T-cell (primary cell): ENCODE measurements at places on chromosomes 1 and 21.

- DNase-seq: no peak
These were observed 336.2 kb upstream of the SGIP1 start for GRCh38 chr1:66197785-66198184.

- no peak for DNase-seq
These were observed 25.4 kb upstream of the PARP1 start for GRCh38 chr1:226433341-226433720.

GRCh38 chr1:219549215-219549614 lies 63.7 kb downstream of the ZC3H11B start:
- no peak for DNase-seq

- DNase-seq: no peak
These were observed 23.9 kb downstream of the PKP1 start for GRCh38 chr1:201307231-201307630.

DNA sequence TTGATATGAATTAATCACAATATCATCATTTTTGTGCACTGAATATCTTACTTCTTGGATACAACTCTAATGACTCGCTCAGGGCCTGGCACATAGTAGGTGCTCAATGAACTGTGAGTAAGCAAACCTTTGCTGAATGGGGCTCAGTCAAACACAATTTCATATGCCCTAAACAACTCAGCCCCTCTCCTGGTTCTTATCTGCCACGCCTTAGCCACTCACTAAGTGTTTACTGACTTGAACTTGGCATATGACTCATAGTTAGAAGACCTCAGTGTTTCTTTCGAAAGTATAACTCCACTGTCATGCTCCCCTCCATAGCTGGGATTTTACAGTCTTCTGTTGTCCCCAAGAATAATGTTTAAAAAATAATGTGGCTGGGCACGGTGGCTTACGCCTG lies 4.8 kb upstream of the IFNLR1 start:
- DNase-seq: no peak

DNA sequence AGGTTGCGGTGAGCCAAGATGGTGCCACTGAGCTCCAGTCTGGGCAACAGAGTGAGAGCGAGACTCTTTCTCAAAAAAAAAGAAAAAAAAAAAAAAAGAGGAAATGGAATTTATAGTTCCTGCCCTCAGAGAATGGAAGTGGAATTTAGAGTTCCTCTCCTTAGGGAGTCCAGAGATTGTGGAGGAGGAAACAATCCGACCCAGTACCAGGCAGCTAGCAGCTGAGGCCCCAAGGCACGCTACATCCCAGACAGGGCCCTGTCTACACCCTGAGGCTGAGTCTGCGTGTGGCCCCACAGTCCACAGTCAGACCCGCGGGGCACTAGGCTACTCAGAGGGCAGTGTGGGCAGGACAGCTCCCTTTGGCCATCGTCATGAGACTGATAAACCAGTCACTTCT lies 1.9 kb upstream of the MFN2 start:
- no peak for DNase-seq
